ENCODE measurements at places on chromosomes 3 and 15.

DNA sequence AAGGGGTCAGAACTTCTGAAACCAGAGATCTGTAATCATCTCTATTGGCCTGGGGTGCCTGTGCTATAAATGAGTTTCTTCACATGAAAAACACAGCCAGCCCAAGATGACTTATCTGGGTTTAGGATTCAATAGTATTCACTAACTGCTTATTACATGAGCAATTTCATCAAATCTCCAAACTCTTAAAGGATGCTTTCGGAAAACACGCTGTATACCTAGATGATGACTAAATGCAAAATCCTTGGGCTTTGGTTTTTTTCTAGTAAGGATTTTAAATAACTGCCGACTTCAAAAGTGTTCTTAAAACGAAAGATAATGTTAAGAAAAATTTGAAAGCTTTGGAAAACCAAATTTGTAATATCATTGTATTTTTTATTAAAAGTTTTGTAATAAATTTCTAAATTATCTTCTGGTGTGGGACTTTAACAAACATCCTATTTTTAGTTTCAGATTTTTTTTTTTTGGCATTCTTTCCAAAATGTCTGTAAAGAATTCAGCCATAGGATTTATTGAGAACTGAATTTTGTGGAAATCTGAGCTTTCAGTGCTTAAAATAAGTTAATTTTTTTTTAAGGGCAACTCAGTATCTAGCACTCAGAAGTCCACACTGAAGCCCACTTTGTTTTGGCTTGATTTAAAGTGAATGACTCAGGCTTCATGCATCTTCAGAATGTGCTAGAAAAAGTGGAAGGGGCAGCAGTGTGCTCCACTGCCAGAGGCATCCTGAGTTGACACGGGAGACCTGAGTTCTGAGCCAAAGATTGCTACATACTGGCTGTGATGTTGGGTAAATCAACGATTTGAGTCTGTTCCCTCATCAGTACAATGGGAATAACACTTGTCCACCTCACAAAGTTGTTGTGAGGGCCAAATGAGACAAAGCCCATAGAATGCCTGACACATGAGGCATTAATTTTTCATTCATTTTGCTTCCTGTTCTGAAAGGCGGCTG is 18.7 kb downstream of the TMEM43 start:
- DNase-seq: no peak

DNA sequence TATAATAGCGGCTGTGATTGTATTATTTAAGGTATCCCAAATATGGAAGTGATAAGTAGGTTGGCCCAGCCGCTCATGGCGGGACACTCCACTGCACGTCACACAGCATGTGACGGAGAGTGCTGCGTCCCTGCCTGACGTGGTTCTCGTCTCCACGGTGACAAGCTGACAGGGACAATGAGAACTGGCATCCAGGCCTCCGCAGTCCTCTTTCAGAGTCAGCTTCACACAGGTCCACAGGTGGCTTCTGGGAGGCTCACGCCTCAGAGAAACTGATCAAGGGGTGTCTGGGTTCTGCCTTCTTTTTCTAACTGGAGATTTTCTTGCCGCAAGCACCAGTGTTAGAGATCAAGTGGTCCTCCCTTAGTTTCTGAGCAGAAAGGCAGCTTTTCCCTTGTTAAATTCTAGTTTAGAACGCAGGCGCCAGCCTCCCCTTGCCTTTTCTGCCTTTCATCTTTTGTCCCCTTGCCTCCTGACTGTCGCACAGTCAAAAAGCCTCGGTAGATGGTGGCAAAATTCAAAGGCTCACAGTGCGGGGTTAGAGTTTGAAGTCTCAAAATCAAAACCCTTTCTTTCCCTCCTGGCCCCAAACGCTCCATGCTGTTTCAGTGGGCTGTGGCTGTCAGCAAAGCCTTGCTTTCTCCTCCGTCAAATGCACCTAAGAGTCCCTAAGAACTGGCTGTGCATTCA is 120.9 kb downstream of the ATP10A start:
- no peak for DNase-seq

GRCh38 chr15:29130476-29130875 is 139.1 kb downstream of the NSMCE3 start:
- DNase-seq: no peak

- DNase-seq: no peak
Observed at GRCh38 chr3:72595376-72595775, 252.9 kb downstream of the SHQ1 start.

- no peak for DNase-seq
Observed at GRCh38 chr3:123653221-123653682, 68.4 kb upstream of the HACD2 start.

DNA sequence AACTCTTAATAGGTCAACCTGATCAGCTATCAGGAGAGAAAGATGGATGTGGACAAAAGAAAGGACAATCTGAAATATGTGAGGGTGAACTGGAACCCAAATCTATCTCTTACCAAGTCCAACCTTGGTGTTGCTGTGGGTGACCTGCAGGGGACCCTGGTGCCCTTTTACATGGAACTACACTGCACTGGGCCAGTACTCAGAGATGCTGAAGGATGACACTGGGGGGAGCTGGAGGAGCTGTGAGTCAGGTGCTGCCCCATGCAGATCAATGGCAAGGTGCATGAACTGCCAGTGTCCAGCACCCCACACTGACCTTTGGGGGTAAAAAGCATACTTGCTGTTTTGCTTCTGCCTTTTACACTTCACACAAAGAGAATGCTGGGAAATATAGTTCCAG is 55.6 kb upstream of the TBC1D5 start:
- no peak for DNase-seq

DNA sequence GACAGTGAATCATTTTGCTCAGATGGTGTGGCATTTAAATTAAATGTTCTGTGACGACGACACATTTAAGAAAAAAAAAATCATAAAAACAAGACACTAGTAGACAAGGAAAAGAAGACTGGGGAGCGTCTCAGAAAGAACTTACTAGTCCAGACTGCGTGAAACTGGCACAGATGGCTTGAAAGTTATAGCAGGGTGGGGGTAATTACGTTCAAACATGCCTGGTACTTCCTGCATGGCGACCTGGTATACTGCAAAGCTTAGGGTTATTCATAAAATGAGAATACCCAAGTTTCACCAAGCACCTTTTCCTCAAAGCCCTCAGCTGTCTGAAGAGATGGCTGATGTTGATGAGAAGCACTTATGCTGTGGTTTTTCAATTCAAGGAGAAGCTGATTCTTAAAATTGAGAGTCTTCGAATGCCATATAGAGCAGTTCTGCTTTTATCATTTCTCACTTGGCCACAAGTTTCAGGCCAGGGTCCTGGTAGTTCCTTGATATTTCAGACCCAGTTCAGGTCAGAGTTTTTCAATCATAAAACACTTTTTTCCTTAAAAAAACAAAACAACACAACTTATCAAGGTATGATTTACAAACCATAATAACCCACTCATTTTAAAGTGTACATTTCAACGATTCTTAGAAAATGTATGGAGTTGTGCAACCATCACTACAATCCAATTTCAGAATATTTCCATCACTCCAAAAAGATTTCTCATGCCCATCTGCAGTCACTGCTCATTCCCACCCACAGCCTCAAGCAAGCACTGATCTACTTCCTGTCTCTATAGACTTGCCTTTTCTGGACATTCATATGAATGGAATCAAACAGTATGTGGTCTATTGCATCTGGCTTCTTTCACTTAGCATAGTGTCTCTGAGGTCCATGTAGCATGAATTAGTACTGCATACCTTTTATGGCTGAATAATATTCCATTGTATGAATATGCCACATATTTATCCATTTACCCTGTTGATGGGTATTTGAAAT is 24.7 kb downstream of the PCOLCE2 start:
- no peak for DNase-seq

Data from stimulated activated CD8-positive, alpha-beta memory T cell treated with anti-CD3 and anti-CD28 coated beads, Interleukin-15, amount 100 ng/mL, for 24 hours (primary cell).